ENCODE measurements at places on chromosomes 6 and 20.

DNA sequence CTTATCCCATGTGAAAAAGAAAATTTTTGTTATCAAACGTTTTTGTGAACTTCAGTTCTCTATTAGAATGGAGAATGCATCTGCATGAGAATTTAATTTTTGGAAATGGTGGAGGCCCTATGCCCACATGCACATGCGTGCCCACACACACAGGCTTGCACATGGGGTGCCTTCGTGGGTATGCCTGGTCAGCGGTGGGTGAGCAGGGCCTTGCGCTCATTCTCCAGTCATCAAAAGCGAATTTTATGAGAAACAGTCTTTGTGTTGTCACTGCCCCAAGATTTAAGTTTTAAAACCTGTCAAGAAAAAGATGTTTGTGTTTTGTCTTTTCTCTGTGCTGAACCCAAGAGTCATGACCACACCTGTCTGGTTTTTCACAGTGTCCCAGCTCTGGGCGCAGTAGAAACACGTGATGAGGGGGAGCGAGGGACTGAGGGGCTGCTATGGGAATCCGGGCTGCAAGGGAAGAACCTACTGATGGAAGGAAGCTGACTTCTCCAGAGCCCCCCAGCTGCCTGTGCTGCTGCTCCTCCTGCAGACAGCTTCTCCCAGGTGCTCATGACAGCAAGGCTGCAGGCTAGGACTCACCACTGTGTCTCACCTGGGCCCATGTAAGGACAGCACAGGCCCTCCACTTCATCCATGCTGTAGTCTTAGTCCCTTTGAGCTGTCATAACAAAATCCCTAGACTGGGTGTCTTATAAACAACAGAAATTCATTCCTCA is 153.6 kb downstream of the SYCP2 start:
- DNase-seq: no peak

DNA sequence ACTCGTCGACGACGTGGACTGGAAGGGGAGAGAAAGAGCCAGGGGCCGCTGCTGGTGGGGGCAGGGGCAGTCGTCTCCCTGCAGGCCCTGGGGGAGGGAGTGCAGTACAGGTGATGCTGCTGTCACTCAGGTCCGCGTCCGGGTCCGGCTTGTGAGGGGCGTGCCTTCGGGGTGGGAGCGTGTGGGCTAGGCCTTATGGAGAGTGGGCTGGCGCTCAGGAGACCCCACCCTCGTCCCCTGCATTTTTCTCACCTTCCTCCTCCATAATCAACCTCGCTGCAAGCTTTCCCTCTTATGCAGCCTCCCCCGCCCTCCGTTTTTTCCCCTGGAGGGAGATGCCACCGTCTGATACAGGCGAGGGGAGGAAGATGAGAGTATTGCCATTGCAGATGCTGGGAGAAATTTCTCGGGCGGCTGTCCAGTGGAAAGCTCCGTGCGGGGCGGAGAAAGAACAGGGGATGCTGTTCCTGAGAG is 632 bp downstream of the PCMT1 start:
- DNase-seq: peak; percentile 53

GRCh38 chr20:5662769-5663168 is 87.4 kb upstream of the SHLD1 start:
- no peak for DNase-seq

GRCh38 chr6:14286144-14286543 is 168.6 kb downstream of the CD83 start:
- DNase-seq: no peak

- DNase-seq: no peak
Measured at GRCh38 chr6:80280262-80281010, 174.0 kb downstream of the BCKDHB start.

GRCh38 chr20:62618611-62619529 is 23.4 kb upstream of the SLCO4A1 start:
- no peak for DNase-seq

DNA sequence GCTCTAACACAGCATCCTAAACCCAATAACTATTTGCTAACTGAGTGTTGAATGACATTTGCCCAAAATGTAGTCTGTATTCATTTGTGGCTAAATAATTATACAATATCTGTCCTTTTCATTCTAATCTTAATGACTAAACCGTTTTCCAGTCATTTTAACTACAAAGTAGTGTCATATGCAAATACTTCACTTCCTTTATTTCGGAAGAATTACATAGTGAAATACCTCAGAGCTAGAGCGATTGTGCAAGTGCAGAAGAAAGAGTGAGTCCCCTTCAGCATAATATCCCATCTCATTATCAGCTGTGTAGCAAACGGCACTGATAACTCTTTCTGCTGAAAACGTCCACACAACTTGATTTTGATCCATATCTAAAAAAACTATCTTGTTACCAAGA is 66.2 kb downstream of the ROS1 start:
- DNase-seq: no peak

- no peak for DNase-seq
Measured at GRCh38 chr6:32932132-32932868, 8.5 kb downstream of the HLA-DMB start.

GRCh38 chr6:159067334-159067733 is 22.5 kb upstream of the TAGAP start:
- no peak for DNase-seq

- DNase-seq: no peak
Measured at GRCh38 chr6:33862536-33862935, 58.7 kb upstream of the MLN start.

DNA sequence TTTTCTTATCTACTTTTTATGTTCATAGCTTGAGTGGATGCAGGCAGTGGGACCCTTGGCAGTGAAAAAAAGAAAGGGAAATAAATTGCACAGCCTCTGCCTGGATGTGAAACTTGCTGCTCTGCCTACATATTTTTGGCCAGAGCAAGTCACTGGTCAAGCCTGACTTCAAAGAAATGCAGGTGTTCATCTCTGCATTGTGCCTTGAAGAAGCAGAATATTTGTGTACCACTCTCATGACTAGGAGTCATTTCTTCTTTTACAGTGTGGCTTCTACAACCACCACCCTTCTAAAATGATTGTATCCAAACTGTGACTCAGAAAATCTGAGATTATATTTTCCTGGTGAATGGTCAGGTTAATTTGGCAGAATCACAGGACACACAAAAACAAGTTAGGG is 2.5 kb upstream of the KATNA1 start:
- no peak for DNase-seq

DNA sequence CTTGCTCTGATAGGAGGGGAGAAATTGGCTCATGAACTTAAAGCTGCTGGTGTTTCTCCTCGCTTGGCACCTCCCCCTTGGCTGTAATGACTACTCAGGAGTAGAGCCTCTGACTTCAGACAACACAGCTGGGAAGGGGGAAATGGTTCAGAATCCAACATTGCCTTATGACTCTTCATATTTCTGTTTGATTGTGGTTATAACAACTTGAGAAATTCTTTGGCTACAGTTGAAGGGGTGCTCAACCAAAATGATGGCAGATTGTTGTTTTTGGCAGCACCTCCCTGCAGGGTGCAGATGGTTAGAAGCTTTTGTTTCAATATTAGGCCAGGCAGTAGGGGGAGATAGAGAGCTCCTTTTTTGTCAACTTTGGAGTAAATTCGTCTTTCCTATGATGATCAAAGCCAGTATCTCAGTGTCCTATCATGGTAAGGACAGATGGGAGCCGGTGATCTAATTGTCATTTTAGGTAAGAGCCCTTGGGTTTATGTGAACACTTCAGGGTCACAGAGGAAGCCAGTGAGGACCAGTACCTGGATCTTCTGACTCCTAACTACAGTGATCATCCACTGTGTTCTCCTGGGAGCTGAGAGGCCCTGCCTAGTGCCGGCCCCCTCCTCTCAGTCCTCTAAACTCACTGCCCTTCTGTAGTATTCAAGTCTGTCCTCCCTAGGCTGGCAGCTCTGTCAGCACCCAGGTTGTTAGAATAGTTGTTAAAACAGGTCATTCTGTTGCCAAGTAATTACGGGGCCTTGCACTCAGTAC is 39.9 kb downstream of the RPRD1B start:
- peak; percentile 32 for DNase-seq

All from stimulated activated CD4-positive, alpha-beta T cell treated with anti-CD3 and anti-CD28 coated beads, Interleukin-2, amount 100 ng/mL, for 48 hours (primary cell).